ENCODE measurements at places on chromosomes 3 and 15. TPM values are rescaled to one million over a fixed set of nuclear protein-coding genes. Genes with fewer than 3 reads are reported as not detected.

Gene DENND6A
- 36.6 TPM for total RNA-seq

Gene TRAIP
- total RNA-seq: 2.7 TPM

Gene C15orf39
- 19.3 TPM for total RNA-seq

Gene CMTM8
- total RNA-seq: 2.7 TPM

Gene ITIH3
- not detected for total RNA-seq

Gene WNT5A
- 33.8 TPM for total RNA-seq

Gene HRG
- not detected for total RNA-seq

Gene MRPL46
- total RNA-seq: 19.8 TPM

GRCh38 chr15:90960298-90961091 lies 5.8 kb downstream of the RCCD1 start:
- no peak for DNase-seq

- DNase-seq: peak; percentile 72
These were observed 240.1 kb downstream of the XXYLT1 start for GRCh38 chr3:195030791-195031321.

- no peak for DNase-seq
These were observed 73.5 kb downstream of the MGLL start for GRCh38 chr3:127748754-127749327.

DNA sequence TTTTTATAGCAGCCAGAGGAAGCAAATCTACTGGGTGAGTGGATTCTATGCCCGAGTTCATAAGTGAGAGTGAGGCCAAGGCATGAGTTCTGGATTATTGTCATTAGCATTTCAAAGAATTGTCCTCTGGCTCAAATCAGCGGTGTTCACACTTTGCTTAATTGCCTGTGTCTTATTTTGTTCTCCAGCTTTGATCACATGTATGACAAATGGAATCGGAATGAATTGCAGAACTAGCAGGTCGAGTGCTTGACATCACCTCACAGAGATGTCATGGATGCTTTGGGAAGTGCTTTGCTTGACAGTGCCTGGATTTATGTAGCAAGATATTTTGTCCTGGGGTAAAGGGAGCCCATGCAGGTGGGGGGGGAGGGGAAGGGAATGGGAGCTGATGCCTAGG lies 68.0 kb downstream of the SH3GL3 start:
- no peak for DNase-seq

GRCh38 chr3:5841599-5841998 lies 654.1 kb downstream of the EDEM1 start:
- DNase-seq: no peak

- DNase-seq: no peak
These were observed 407.2 kb upstream of the TPRG1 start for GRCh38 chr3:188764609-188765008.

GRCh38 chr3:140386357-140387100 lies 291.3 kb upstream of the TRIM42 start:
- DNase-seq: no peak

- DNase-seq: no peak
These were observed 21.5 kb upstream of the GASK1A start for GRCh38 chr3:42957573-42957972.

DNA sequence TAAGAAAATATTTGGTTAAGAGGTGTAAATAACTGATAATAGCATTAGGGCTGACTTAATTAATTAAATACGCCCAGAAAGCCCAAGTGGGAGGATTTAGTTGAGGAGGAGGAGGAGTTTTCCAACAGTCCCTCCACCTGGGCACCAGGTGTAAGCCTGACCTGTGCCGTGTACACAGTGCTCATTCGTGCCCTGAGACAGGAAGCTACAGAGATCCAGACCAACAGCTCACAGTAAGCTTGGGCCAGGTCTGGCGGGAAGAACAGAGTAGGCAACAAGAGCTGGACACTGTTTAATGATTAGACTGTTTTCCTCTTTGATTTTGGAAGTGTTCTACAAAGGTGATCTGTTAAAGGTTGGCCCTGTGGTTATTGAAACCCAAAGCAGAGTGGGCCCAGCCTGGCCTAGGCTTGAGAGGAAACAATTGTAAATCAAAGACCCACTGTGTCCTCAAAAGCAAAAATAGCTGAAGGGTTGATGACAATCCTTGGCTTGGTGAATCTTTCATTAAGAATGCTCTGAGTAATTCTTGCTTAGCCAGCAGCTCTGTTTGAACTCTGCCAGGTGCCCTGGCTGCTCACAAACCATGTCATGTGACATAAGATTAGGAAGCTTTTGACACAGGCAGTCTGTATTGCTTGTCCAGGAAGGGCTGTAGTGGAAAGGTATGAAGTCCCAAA lies 13.8 kb downstream of the SQOR start:
- no peak for DNase-seq

DNA sequence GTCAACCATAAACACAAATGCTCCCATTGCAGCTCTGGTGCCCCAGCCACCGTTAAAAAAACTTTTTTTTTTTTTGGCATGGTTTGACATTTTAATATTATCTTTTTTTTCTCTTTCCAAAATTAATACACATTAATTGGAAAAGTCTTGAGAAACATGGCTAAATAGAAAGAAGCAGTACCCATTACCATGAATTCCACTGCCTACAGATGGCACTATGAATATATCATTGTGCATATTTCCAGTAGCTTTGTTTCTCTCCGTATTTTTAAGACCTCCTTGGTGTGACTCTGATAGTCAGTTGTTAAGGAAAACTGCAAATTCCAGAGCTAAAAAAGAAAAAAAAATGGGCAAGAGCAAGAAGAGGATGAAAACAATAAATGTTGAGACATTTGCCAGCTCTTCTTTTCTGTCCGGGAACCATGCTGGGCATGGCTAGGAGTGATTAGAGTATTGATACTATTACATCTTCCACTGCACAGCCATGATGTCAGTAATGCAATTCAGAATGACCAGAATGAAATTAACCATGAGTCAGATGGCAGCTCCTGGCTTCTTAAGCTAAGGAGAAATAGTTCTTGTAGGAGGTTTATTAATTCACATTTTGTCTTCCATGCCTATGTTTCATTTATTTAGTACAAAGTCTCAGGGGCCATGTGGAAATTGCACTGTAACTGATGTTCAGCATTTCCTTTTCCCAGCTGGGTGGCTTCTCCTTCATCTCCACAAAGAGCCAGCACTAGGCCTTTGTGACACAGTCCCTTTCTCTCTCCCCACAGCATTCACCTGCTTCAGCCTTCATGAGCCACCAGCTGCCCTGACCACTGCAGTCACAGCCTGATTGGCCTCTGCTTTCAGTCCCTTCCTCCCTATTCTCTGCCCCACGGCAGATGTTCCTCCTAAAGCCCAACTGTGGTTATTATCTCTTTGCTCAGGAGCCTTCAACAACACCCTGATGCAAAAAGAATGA lies 31.8 kb downstream of the SLC7A14 start:
- DNase-seq: no peak

GRCh38 chr3:129398803-129399144 lies 29.7 kb downstream of the EFCAB12 start:
- no peak for DNase-seq

GRCh38 chr3:132079147-132079546 lies 44.3 kb upstream of the CPNE4 start:
- no peak for DNase-seq

GRCh38 chr3:49723296-49723627 lies 489 bp downstream of the GMPPB start:
- DNase-seq: no peak
